Globus pallidus (tissue), 1 donor: ENCODE measurements at places on chromosomes 16 and 17.

DNA sequence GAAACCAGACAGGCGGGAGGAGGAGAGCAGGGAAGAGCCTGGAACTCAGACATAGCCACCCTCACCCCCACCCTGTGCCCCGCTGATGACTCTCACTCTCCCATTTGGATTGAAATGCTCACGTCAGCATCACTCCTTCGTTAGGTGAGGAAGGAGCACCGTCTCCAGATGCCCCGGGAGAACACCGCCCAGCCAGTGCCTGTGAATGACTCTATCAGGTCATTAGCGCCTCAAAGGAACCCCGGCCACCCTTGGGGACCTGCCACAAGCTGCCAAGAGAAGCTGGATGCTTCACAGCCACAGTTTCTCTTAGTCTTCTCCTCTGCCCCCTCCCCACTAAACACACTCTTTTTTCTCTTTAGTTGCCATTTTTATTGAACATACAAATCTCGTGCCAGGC lies 66.0 kb downstream of the CACNG3 start:
- no peak for DNase-seq

DNA sequence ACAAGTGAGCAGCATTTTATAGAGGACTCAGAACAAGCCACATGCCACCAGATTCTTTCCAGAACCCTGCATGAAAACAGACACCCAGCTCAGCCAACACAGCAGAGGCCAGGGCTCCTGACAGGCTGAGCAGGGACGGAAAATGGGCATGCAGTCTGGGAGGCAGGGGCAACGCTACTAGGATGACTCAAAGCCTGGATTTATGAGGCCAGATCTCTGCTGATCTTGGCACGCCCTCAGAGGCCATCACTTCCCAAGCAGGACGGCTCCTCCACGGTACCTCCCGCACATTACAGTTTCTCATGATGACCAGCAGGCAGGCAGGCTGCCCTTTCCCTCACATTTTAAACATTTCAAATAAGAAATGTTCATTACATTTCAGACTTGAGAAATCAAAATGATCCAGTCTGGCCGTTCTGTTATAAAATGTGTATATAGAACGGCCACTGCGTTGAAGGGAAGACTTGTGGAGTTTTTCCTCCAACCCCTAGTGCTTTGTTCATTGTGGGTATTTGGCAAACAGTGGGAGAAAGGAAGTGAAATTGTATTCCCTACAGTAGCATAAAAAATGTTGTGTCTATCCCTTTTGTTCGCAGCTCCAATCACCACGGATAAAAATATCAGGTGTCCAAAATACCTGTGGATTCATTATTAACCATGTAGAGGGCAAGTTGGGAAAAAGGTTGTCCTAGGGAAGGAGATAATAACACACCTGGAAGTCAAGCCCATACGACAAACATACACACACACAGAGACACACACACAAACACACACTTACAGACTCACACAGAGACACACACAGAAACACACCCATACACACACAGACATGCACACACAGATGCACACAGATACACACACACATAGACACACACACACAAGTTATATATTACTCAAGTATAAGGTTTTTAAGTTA lies 64.8 kb upstream of the ADAMTS18 start:
- DNase-seq, result no peak

DNA sequence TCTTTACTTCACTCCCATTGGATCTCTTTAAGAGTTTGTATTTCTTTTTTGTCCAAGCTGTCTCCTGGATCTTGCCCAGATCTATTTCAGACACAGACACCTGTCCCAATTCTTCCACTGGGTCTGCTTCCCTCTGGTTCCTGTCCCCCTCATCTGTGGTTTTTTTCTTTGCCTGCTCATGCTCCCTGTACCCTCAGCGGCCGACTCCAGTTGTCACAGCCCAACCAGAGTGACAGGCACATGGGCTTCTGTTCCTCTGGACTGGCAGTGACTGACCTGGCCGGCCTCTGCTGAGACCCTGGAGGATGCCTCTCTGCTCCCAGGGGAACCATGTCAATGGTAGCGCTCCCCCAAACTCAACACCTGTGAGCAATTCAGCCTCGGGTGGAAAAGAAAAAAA lies 142.6 kb downstream of the WSCD1 start:
- DNase-seq, result no peak

DNA sequence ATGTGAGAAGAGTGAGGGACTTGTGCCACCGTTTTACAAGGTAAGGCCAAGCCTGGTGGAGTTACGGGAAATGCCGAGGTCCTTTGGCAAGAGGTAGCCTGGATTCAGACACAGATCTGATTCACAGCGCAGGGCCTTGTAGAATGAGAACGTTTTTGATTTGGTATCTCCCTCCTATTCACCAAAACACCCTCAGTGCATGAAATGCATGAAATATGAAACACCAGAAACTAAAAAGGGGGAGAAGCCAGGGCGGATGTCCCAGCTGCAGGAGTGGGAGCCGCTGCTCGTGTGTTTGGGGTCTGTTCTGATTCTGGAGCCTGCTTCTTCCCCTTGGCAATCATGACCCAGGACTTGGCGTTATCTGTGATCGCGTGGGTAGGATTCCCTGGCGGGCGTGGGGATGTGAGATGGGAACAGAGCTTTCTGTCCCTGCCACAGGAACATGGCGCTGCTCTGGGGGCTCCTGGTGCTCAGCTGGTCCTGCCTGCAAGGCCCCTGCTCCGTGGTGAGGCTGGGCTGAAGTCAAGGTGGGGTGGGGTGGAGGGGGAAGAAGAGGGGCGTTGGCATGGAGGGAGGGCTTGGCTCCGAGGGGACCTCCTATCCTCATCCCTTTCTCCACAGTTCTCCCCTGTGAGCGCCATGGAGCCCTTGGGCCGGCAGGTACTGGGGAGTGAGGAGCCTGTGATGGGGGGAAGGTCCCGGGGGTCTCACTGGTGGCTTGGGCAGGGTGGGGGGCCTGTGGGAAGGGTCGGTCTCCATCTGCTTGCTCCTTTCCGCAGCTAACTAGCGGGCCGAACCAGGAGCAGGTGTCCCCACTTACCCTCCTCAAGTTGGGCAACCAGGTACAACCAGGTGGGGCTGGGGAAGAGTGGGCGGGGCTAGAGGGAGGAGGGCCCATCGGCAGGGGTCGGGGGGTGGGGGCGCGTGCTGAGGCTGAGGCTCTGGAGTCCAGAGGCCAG lies 2.2 kb downstream of the SERPINF2 start:
- DNase-seq, result no peak

GRCh38 chr16:1545044-1546040 lies 11.9 kb downstream of the TMEM204 start:
- no peak for DNase-seq

- DNase-seq, result no peak
Measured at GRCh38 chr17:299546-299945, 53.1 kb downstream of the RPH3AL start.

GRCh38 chr17:76122431-76123190 lies 18.4 kb downstream of the FOXJ1 start:
- DNase-seq, result no peak

DNA sequence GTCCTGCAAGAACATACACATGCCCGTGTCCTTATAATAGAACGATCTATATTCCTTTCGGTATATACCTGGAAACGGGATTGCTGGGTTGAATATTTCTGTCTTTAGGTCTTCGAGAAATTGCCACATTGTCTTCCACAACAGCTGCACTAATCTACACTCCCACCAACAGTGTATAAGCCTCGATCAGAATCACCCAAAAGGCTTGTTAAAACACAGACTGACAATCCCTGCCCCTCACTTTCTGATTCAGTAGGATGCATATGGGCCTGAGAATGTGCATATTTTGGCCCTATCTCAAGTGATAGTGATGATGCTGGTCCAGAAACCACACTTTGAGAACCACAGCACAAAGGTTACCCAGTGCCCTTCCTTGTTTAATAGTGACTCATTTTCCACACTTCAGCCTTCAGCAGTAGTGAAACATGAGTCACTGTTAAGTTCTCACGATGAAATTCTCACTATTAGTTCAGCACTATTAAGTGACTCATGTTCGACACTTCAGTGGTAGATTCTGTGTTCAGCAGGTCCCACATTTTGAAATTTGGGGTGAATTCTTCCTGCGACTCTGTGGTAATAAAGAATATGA lies 215.6 kb downstream of the GRIN2A start:
- no peak for DNase-seq

DNA sequence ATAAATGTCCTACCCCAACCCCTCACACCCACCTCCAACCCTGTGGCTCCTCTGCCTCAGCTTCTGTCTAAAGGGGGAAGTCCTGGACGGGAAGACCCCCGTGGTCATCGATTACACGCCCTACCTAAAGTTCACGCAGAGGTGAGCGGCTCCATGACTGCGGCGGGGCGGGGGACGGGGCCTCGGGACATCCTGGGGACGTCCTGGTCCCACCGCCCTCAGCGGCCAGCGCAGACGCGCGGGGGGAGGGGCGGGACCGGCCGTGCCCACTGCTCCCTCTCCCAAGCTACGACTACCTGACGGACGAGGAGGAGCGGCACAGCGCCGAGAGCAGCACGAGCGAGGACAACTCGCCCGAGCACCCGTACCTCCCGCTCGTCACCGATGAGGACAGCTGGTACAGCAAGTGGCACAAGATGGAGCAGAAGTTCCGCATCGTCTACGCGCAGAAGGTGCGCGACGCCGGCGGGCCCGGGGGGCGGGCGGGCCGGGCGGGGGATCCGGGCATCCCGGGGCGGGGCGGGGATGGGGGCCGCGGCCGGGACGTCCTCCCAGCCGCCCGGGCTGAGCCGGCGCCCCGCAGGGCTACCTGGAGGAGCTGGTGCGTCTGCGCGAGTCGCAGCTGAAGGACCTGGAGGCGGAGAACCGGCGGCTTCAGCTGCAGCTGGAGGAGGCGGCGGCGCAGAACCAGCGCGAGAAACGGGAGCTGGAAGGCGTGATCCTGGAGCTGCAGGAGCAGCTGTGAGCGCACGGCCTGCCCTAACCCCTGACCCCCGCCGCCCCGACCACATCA lies 6.7 kb downstream of the RUNDC3A start:
- no peak for DNase-seq

- DNase-seq, result no peak
Measured at GRCh38 chr17:5225668-5226457, 8.8 kb downstream of the SCIMP start.

GRCh38 chr16:50228364-50228868 lies 37.9 kb upstream of the ADCY7 start:
- DNase-seq, result no peak

DNA sequence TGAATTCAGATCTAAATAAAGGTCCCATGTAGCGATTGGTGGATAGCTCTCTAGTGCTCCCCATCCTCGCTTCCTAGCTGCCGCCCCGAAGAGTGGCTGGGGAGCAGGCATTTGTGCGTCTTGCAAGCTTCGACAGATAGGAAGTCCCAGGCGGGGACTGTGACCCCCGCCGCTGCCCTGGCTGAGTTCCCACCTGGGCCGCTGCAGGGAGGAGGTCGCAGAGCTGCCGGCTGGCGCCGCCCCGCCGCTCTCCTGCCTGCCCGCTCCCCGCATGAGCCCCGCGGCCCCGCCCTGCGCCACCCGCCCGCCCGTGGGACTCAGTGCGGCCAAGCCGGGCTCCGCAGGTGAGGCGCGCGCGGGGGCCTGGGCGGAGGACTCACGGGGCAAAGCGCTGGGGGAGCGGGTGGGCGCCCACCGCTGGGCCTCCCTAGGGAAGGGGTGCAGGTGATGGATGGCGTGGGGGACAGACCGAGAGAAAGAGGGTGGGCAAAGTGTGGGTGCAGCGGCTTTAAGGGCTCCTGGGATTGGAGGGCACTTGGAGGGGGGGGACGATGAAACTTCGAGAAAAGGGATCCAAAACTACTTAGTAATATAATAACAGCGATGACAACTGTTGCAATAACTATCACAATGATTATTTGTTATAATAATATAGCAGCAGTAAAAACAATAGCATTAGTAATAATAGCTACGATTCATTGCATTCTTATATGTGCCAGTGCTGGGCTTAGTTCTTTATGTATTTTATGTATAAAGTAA lies at the start of gene OTOA:
OTOA (plus strand) TSS at position 80 of the 759 bp plus-strand sequence. CDS start 14,547 bp downstream, outside the sequence.
- DNase-seq, result no peak

DNA sequence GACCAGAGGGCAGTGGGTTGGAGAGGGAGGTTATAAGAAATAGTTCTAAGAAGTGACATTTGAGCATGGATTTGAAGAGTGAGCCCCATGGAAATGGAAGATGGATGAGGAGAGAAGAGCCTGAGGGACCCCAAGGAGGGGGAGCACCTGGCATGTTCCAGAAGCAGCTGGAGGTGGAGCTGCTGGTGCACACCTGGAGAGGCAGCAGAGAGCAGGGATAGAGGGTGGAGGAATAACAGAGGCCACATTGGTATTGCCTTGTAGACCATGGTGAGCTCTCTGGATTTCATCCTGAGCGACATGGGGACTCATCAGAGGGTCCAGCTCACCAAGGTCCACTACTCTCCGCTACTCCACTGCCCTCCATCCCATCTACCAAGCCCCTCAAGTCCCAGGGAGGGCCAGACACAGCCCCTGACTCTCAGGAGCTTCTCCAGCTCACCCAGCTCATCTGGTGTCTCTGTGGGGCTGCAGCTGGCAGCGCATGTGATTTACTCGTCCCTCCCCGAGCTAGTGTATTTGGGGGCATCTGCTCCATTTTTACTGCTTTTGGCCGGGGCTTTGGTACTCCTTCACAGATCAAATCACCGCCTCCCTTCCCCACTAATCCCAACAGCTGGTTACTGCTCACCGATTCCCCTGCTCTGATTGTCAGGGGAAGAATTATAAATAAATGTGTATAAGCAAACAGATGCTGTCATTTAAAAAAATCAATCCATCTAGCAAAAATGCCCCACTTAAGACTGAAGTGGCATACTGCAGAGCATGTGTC lies 22.1 kb upstream of the KDM8 start:
- DNase-seq, result no peak

DNA sequence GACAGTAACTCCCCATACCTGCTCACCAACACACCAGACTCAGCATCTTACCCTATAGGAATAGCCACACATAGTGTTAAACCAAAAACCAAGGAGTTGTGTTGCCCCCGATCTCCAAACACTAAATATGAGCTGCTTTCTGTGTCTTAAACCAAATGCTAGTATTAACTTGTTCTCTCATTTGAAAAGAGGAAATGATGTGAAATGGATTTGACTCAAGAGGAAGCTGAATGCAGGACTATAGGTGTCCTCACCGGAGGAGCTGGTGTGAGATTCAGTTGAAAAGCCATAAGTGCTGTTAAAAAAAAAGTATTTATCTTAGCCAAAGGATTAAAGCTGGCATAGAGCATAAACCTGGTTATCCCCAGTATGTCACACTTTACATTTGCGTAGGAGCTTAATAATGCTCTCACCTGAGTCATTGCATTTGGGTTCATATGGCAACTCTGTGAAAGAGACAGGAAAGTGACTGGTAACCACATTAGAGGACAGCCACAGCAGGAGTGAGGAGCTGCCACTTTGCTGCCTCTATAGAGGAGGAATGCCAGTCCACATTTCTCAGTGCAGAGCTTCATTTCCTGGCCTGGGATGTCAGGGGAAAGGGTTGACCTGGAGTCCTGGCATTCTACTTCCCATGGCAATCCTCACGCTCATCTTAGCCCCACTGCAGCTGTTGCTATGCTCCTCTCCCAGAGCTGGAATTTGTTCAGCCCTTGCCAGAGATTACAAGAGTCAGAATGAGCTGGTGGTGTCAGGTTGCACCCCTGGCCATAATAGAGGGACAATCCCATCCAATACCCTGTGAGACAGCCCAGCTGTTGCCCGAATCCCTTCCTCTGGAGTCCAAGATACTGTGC lies 143.3 kb upstream of the ANKFN1 start:
- no peak for DNase-seq

- no peak for DNase-seq
Measured at GRCh38 chr16:48892893-48893292, 282.9 kb upstream of the N4BP1 start.
